ENCODE measurements at places on chromosomes 7 and 10.

DNA sequence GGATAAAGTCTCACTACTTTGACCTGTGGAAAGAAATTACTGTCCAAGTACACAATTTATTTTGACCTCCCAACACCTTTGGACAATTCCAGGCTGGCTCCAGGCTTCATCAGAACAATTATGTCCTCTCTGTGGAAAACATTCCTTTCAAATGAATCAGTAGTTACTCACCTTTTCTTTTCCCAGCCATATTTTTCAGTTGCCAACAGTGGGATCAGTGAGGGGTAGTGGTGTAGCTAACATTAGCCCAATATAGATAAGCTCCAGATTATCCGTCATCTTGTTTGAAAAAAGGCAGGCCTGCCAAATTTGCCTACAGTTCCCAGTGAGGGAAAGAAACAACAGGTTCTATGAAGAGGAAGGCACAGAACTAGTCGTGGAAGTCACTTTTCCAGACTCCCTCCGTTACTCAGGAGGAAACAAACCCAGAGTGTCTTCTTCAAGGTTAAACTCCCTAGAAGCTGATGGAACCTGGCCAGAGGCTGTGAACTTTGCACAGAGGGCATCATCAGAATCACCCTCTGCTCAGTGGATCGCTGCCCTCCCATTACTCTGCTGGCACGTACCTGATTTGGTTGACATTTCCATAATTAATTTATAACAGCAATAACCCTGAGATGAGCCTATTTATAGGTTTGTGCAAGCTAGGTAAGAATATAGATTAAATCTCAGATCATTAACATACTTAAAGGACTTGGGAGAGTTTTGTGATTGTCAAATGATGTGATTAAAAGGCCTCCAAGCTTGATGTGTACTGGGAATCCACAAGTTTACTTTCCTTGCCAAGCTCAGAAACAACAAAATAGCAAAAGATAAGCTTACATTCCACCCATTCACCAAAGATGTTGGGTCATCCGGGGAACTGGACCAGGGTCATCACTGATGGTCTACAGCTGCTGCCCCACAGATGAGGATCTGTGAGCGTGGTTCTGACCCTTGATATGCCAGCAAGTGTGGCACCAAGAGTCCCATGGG lies 654.6 kb upstream of the GALNT17 start:
- DNase-seq, result no peak

DNA sequence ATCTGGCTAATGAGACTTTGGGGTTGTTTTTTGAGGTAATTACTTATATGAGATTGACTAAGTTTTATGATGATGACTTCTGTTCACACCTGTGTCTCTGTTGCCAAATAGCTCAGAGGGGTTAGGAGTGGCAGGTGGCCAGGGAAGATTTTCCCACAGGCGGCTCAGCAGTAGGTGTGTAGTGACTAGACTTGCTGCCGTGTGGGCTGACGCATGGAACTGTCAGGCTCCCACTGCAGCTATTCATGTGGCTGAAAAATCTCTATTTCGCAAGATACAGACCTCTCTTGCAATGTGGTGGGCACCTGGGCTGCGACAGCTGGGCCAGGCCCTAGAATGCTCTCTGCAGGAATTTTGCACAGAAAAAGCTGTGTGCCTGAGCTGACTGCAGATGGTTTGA lies 1.4 kb downstream of the CPA4 start:
- no peak for DNase-seq

GRCh38 chr10:63651864-63652263 lies 130.7 kb downstream of the REEP3 start:
- DNase-seq, result no peak

- peak; percentile 27 for DNase-seq
These were observed 738 bp downstream of the VPS26A start for GRCh38 chr10:69124563-69125268.

DNA sequence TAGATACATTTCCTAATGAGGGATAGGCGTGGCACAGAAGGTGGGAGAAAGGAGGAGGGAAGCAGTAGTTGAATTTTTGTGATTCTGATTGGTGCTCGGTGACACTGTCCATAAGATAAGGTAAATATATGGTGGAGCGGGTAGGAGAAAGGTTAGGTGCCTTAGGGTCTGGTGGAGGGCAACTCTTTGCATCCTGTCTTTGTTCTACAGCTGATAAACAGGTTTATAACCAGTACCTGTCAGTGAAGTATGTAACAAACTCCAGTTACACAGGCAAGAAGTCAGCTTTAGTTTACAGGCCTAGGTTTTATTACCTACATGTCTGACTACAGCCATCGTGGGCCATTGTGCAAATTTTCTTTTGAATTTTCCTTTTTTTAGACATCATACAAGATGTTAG lies 10.9 kb upstream of the FAM180A start:
- DNase-seq, result no peak

DNA sequence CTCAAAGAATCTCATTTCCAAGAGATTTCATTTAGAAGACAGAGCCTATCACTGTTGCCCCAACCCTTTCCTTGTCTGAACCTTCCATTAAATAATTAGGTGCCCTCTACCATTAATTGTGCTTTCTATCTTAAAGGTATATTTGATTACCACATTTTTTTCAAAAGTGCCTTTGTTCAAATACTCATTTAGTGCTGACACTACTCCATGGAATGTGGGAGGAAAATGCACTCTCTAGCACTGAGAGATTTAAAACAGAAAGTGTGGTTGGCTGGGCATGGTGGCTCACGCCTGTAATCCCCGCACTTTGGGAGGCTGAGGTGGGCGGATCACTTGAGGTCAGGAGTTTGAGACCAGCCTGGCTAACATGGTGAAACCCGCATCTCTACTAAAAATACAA lies 119.8 kb downstream of the CACNA2D1 start:
- DNase-seq, result no peak

DNA sequence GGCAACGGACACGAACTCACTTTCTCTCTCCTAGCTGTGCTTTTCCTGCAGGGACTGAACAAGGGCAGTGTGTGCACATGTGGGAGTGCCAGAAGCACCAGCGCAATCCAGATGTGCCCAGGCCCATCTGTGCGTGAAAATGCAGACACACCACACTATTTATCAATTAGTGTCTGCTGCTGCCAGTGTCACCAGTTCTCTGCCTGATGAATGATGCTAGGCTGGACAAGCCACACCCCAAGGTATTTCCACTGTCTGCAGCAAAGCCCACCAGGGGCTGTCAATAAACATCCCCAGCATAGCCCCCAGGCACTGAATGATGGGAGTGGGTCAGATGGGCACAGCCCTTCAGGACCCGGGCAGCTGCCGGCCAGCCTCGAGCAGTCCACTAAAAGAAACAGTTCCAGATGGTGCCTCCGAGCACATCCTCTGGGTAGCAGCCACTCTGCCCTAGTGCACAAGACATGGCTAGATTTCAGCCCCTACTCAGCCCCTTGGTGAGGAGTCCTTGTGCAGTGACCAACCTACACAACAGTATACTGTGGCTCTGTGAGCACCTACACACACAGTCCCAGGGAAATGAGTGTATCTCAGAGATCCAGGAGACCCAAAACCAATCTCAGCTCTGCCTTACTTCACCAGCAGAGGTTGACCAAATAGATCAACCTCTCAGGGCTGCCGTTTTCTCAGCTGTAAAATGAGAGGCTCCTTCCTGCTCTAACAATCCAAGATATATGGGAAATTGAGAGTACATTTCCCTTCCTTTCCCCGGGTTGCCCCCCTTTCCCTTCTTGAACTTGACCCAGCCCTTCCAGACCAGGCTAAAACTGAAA lies 314.7 kb downstream of the PLXNA4 start:
- no peak for DNase-seq

GRCh38 chr10:128820663-128821062 lies 646.4 kb upstream of the MGMT start:
- DNase-seq, result no peak

- DNase-seq, result peak; percentile 14
These were observed 80.4 kb downstream of the TES start for GRCh38 chr7:116290740-116291139.

- no peak for DNase-seq
These were observed 82.5 kb downstream of the ABLIM1 start for GRCh38 chr10:114575417-114576131.

- DNase-seq, result no peak
These were observed 2.8 kb upstream of the TRIP6 start for GRCh38 chr7:100864263-100864845.

DNA sequence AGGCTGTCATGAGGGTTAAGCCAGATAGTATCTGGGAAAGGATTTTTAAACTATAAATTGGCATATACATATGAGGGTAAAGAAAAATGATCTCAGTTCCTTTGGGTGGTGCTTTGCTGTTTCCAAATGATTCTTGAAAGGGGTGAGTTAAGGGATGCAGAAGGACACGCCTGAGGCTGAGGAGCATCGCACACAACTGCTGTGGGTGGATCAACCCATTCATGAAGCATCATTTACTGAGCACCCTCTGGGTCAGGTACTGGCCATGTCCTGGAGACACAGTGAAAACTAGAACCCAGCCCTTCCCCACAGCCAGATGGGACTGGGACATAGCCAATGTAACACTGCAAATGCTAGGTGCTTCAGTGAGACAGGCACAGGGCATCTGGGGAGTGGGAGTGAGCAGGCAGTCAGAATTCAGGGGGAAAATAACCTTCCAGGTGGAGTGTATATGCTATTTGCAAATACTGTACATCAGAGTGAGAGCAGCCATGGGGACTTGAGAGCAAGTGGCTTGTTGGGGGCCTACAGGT lies 112.1 kb downstream of the WDFY4 start:
- no peak for DNase-seq

GRCh38 chr7:28509251-28510025 lies 97.1 kb downstream of the CREB5 start:
- DNase-seq, result no peak
